ENCODE measurements at places on chromosomes 1 and 21.

- DNase-seq, result no peak
Measured at GRCh38 chr1:178579095-178579494, 66.2 kb downstream of the TEX35 start.

DNA sequence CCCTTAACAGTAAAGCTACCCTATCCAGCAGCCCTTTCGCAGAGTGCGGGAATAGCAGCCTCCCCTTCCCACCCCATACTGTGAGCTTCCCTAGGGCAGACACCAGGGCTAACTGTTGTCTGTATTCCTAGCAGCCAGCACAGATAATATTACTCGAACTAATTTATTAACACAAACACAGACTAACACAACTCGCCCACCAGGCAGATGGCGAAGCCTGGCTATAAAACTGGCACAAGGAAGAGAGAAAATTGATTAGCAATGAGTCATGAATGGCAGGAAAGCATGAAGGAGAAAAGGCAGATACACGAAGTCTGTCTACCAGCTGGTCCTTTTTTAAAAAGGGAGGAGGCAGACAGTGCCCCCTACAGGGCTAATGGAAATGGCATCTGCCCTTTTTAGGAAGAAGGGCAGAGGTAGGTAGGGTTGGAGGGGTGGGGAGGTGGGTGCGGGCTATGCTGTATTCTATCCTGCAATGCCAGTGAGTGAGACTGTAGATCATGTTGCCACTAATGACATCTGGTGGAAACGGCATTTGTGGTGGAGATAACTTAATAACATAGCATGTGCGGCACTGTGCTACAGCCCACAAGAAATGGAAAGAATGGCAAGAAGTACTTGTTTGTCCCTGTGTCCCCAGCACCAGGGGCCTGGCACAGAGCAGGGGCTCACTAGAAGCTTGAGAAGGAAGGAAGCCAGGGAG lies 30.6 kb upstream of the CTPS1 start:
- peak; percentile 22 for DNase-seq

GRCh38 chr1:2598329-2598931 lies 11.9 kb downstream of the PRXL2B start:
- DNase-seq, result no peak

DNA sequence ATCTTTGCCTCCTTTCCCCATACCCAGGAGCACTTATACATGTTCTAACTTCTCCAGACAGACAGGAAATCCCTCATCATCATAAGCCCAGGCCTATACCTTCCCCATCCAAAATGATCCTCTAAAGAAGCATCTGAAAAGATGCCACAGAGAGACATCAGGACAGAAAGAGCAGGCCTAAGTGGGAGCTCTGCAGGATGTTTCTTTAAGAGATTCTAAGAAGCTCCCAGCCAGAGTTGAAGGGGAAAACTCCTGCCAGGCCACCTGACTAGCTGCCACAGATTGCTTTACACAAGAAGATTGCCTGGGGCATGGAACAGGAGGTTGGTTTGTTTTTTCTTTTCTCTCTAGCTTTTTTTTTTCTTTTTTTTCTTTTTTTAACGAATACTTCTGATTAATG lies 275.8 kb downstream of the VAV3 start:
- no peak for DNase-seq

DNA sequence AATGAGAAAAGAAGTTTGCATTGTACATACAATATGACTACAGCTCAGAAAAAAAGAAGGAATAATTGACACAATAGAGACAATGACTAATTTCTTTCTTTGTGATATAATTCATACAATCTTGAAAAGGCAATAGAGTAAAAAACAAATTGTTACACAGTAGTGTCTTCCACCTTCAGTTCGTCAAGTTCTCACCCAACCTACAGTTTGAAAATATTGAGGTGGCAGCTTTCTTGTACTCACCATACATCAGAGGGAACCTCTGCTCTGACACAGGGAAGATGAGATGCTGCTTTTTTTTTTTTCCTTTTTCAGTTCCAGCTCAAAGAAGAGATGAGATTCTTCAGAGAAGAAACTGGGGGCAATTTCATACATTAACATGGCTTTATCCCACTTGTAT lies 173.2 kb downstream of the ATP6V1G3 start:
- no peak for DNase-seq

DNA sequence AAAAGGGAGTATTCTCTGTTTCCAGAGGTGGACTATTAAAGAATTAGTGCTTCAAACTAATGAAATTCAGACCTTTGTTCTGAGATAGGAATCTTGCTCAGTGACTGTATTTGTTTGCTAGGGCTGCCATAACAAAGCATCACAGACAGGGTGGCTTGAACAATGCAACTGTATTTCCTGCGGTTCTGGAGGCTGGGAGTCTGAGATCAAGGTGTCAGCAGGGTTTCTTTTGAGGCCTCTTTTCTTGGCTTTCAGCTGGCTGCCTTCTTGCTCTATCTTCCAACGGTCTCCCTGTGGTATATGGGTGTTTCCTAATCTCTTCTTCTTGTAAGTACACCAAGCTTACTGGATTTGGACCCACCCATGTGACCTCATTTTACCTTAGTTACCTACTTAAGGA lies 264.6 kb upstream of the PROX1 start:
- DNase-seq, result no peak

- no peak for DNase-seq
Measured at GRCh38 chr1:71695821-71696220, 586.5 kb downstream of the NEGR1 start.

DNA sequence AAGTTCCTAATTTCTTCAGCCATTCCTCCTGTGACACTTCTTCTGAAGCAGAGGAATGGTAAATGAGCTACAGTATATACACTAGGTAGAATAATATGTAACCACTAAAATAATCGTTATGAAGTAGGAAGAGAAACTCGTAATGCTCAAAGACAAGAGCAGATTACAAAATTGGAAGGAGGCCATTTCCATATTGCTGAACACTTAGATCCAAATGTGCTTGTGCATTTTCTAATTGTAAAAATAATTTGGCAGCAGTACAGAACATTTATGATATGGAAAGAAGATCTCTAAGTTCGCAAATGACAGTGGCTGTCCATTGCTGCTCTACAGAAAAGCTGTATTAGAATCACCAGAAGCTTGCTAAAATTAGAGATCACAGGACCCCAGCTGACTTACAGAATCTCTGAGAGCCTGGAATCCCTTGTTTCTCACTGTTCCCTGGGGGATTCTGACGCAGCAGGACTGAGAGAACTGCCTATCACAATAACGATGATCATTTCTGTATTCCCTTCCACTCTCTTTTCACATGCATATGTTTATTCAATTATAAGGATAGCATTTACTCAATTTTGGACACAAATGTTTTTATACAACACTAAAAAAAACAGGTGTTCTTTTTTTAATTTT lies 242.1 kb downstream of the OMA1 start:
- DNase-seq, result no peak

DNA sequence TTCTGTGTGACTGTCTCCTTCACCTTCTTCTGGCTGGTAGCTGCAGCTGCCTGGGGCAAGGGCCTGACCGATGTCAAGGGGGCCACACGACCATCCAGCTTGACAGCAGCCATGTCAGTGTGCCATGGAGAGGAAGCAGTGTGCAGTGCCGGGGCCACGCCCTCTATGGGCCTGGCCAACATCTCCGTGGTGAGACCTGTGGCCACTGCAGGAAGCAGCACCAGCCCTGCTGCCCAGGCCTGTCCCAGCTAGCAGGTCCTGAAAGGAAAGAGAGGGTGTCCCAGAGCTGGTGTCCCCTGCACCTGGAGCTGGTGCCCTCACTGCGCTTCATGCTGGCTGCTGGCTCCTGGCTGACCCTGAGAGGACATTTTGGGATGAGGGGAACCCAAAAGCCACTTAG lies 5.9 kb upstream of the ATXN7L2 start:
- no peak for DNase-seq

DNA sequence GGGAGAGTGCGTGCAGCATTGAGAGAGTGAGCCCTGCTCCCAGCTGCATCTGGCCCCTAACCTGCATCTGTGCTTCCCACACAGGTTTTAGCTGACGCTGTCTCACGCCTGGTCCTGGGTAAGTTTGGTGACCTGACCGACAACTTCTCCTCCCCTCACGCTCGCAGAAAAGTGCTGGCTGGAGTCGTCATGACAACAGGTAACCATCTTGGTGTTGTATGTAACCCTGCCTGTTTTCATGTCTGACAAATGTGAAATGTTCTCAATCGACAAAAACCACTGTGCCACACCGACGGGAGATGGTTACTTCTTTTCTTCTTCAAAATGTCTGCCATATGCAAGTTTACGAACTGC lies 105.8 kb downstream of the ADARB1 start:
- no peak for DNase-seq

GRCh38 chr1:108777839-108778238 lies 31.4 kb downstream of the STXBP3 start:
- no peak for DNase-seq

GRCh38 chr1:168386949-168387586 lies 106.4 kb downstream of the TBX19 start:
- peak; percentile 76 for DNase-seq

DNA sequence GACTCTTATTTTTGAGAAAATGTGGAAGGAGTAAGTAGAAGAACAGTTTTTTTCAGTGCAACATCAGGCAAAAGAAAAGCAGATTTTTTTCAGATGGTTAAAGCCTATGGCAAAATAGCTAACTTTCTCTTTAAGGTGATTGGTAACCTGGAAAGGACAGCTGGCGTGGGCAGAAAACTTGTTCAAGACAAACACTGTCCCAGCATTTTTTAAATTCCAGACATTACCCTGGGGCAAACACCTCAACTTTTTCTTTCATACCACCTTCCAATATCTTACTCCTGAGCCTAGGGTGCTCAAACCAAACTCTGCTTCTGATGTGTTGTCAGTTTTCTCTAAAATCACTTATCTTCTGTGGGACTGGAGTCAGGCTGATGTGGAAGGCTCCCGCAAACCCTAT lies 2.7 kb upstream of the LEPR start:
- DNase-seq, result no peak

- DNase-seq, result no peak
Measured at GRCh38 chr1:10662824-10663677, 133.4 kb downstream of the CASZ1 start.

DNA sequence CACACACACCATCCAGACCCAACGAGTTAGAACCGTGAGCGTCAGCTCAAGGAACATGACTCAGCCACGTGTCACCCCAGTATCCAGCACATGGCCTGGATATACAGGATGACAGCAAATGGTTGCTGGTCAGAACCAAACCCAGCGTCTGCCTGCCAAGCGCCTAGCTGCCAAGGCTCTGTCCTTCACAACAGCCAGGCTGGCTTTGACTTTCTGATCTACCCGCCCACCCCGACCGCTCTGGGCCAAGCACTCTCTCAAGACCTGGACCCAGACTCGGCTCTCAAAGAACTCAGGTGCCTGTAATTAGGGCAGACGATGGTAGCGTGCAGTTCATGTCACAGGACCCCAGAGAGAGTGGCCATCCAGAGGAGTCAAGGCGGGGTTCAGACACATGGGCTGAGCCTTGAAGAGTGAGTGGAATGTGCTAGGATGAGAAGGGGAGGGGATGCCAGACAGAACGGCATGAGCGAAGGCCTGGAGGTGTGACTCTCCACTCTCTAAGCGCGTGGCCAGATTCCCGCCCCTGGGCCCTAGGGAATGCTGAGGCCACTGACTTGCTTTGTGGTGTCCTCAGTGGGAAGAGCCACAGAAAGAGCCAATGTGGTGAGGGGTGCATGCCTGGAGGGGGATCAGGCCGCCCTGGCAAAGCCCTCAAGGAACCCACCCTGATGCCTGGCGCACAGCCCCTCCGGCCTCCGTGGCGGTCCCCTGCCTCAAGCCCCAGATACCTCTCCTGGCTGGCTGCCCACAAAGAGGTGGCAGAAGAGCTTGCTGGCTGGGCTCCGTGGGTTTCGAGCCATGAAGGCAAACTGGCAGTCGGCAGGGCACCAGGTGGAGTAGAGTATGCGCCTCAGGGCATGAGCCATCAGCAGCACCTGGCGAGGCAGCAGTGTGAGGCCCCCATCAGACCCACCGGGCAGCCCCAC lies 7.0 kb downstream of the SH2D5 start:
- no peak for DNase-seq

GRCh38 chr1:179748772-179749171 lies 5.7 kb downstream of the FAM163A start:
- no peak for DNase-seq

- DNase-seq, result no peak
Measured at GRCh38 chr1:43912607-43913006, 21.0 kb upstream of the ARTN start.

- DNase-seq, result no peak
Measured at GRCh38 chr1:160168016-160168415, 16.6 kb downstream of the ATP1A4 start.

- DNase-seq, result no peak
Measured at GRCh38 chr1:206832352-206832880, 33.0 kb upstream of the IL20 start.

DNA sequence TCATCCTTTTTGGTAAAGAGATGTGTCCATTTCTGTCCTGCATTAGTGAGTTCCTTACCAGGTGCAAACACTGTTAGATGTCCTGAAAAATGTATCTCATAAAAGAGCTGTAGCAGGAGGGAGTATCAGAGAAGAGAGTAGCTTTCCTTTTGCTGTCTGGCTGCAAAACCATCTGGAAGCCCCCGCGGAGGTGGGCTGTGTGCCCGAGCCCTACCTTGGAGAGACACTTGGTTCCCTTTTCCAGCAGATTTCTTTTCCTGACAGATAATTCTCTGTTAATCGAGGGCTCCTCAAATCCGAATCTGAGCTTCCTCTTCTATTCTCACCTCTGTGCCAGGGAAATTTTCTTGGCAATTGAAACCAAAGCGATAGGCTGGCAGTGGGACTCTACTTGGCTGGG lies 53.0 kb downstream of the KIF26B start:
- DNase-seq, result no peak

DNA sequence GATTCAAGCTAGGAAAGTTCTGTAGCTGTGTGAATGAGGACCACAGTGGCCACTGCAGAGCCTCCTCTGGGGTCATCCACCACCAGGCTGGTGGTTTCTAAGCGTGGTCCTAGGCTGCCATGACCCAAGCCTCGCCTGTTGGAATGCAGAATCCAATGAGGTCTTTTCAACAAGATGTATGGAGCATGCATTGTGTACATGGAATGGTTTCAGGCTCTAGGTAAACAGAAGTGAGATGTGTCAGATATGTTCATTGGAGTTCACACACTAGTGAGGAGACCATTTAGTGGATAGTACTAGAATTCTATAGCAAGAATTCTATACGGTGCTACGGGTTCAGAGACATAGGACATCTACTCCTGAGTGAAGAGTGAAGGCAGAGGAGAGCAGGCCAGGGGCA lies 10.7 kb downstream of the RNU5D-1 start:
- DNase-seq, result no peak

DNA sequence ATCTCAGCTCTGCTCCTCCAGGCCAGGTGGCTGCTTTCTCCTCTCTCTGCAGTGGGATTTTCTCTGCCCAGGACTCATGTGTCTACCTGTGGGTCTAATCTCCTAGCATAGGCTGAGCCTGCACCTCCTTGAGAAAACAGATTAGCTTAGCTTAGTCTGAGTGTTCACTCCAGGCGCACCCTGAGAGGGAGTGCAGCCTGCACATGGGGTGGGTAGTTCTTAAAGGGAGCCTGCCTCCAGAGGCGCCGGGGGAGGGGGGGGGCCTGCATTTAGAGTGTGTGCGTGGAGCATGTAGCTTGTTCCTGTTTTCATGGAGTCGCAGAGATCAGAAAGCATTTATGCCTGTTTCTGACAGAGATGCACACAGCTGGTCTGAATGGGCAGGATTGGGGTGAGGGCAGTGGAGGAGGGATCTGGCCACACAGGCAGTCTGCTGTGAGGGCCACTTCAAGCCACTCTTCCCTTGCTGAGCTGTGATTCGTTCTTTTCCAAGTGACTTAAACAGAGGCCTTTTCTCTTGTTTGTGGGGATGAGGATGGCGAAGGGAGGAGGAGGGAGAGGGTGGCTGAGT lies 45.2 kb downstream of the GALNT2 start:
- no peak for DNase-seq

- no peak for DNase-seq
Measured at GRCh38 chr1:55541296-55541695, 326.1 kb upstream of the USP24 start.

GRCh38 chr1:160127865-160128523 lies 12.4 kb downstream of the ATP1A2 start:
- no peak for DNase-seq
